GM13977 (cell line): ENCODE measurements at places on chromosomes 13 and 19.

GRCh38 chr13:99953138-99953755, 18.3 kb downstream of the ZIC5 start:
- DNase-seq, result no peak

- no peak for DNase-seq
Observed at GRCh38 chr13:111270765-111271698, 49.4 kb upstream of the TEX29 start.

- peak; percentile 65 for DNase-seq
Observed at GRCh38 chr13:45511310-45512097, 46.8 kb downstream of the COG3 start.

DNA sequence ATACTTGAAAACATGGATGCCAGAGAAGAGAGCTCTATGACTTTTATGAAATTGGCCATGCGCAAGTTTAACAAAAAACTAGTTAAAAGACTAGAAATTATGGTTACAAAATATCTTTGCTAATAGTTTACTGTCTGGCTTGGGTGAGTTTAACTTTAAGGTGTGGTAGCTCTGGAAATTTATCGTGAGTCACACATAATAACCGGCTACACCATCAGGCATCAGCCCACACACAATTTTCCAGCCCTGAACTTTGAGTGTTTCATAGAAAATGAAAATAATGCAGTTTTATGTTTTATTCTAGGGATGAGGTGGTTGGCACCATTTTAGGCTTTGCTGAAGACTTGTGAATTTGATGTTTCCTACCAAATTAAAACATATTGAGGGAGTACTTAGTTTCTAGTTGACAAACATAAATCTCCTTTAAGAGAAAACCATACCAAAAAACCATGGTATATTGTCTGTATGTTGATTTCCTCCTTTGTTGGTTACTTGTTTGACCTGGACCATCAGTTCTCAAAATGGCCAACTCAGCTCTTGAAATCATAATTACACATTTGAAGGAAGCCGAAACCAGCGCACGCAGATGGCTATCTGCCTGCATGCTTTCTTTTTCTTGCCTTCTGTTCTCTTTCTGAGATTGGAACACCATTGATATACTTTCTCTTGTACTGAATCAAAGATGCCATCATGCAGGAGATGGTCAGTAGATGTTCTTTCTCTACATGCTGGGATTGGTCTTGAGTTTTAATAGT, 125.1 kb downstream of the AKAP11 start:
- DNase-seq, result no peak

- no peak for DNase-seq
Observed at GRCh38 chr19:9171393-9171991, 7.3 kb upstream of the OR7D2 start.

DNA sequence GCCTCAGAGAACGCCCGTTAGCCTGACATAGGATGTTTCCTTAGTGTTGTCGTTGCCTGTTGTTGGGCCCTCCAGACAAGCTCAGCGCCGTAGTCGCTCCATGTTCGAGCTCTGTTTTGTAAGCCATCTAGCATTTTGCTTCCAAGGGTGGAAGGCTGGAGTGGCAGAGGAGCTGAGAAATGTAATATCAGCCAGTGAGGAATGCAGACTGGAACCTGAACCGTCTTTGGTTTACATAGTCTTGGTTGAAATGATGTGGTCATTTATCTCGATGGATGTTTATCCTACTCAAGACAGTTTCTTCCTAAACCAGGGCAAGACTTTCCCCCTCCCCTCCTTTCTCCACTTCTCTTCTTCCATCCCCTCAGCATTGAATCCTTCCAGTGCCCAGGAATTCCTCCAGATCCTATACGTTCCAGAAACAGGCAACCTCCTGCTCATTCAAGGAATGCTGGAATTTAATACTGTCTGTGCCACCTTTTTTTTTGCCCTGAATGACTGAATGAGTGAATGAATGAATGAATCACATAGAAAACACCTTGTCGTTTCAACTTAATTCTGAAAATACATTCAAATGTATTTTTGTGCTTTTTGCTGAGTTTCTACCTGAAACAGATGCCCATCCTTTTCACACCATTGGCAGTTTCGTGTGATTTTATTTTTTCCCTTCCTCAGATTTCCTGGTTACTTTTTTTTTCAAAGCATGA, 109.5 kb upstream of the MBNL2 start:
- DNase-seq, result no peak

GRCh38 chr19:1987197-1988187, 28.0 kb downstream of the BTBD2 start:
- no peak for DNase-seq

DNA sequence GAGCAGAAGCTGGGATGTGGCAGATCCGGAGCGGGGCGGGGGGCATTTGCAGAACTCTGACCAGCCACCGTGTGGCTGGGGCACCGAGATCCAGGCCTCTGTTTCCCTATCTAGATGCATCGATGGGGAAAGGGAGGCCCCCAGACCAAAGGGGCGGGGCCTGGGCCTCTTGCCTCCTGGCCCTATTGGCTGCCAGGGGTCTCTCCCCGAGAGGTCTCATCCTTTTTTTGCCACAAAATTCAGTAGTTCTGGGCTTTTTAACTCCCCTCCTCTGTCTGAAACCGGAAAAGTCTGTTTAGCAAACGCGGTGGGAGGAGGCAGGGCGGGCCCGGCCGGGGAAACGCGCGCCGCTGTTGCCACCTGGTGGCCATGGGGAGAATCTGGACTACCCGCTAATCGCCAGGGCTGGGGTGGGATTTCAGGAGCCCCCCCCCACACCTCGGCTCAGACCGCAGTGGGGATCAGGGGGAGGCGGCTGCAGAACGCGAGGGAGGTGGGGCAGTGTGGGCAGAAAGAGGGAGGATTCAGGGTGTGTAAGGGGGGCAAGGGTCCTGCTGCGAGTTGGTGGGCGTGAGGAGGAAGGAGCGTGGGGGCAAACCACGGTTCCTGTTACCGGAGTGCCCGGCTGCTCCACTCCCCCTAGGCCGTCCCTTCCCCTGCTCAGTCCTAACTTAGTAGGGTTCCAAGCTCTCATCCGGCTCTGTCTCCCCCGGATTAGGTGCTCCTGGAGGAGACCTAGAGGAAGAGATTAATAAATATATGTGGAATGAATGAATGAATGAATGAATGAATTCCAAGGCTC, 28.3 kb downstream of the IL12RB1 start:
- peak; percentile 89 for DNase-seq

GRCh38 chr19:44207126-44207803, 5.1 kb upstream of the ZNF227 start:
- peak; percentile 83 for DNase-seq

- DNase-seq, result peak; percentile 12
Observed at GRCh38 chr13:20714563-20715329, 11.2 kb downstream of the IL17D start.

GRCh38 chr13:99206873-99207272, 6.2 kb downstream of the UBAC2 start:
- no peak for DNase-seq

- no peak for DNase-seq
Observed at GRCh38 chr13:48214519-48215121, 18.4 kb upstream of the ITM2B start.

DNA sequence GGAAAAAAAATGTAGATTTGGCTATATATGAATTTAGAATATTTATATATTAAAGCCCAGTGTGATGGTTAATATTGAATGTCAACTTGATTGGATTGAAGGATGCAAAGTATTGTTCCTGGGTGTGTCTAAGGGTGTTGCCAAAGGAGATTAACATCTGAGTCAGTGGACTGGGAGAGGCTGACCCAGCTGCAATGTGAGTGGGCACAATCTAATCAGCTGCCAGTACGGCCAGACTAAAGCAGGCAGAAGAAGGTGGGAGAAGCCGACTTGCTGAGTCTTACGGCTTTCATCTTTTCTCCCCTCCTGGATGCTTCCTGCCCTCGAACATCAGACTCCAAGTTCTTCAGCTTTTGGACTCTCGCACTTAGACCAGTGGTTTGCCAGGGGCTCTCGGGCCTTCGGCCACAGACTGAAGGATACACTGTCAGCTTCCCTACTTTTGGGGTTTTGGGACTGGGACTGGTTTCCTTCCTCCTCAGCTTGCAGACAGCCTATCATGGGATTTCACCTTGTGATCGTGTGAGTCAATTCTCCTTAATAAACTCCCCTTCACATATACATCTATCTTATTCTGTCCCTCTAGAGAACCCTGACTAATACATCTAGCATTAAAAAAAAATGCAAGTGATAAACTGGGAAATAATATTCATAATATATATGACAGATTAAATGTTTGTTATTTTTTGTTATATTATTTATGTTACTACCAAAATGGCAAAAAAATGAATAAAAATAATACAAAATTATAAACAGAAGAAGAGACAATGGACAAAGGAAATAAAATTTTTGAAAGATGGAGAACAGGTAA, 122.4 kb downstream of the DLEU7 start:
- no peak for DNase-seq

- no peak for DNase-seq
Observed at GRCh38 chr13:78430166-78430791, 173.1 kb downstream of the POU4F1 start.

GRCh38 chr13:33372251-33372919, 86.8 kb upstream of the STARD13 start:
- DNase-seq, result no peak

DNA sequence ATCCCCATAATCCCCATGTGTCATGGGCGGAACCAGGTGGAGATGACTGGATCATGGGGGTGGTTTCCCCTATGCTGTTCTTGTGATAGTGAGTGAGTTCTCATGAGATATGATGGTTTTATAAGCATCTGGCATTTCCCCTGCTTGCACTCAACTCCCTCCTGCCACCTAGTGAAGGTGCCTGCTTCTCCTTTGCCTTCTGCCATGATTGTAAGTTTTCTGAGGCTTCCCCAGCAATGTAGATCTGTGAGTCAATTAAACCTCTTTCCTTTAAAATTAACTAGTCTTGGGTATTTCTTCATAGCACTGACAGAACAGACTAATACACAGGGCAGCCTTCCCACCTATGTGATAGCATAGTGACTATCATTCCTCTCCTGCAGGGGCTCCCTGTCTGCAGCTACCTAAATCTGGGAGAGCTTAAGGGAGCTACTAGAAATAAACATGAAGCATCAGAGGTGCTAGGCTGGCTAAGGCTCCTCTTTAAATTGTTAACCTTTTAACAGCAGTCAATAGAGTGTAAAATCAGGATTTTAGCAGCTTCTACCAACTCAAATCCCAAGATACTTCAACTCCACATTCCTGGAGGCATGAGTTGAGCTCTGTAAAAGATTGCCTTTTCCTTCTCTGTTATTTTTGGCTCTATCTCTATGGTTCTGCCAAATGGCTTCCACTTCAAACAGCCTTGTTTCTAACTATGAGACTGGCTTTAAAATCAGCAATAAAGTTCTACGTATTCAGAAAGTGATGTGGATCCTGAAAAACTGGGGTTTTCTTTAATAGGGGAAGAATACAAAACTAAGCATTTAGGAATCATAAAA, 112.3 kb downstream of the VWA8 start:
- no peak for DNase-seq

- DNase-seq, result no peak
Observed at GRCh38 chr13:112071723-112072533, 5.0 kb downstream of the SOX1 start.

DNA sequence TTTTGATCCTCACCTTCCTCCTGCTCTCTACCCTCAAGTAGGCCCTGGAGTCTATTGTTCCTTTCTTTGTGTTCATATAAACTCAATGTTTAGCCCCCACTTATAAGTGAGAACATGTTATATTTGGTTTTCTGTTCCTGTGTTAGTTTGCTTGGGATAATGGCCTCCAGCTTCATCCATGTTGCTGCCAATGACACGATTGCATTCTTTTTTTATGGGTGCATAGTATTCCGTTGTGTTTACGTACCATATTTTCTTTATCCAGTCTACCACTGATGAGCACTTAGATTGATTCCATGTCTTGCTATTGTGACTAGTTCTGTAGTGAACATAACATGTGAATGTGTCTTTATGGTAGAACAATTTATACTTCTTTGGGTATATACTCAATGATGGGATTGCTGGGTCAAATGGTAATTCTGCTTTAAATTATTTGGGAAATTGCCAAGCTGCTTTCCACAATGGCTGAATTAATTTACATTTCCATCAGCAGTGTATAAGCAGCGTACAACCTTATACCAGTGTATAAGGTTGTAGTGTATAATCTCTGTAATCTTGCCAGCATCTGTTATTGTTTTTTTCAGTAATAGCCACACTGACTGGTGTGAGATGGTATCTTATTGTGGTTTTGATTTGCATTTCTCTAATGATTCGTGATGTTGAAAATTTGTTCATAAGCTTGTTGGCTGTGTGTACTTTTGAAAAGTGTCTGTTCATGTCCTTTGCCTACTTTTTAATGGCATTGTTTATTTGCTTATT, 288.9 kb downstream of the KCNRG start:
- no peak for DNase-seq

GRCh38 chr13:79128158-79128557, 277.9 kb downstream of the RBM26 start:
- DNase-seq, result no peak

DNA sequence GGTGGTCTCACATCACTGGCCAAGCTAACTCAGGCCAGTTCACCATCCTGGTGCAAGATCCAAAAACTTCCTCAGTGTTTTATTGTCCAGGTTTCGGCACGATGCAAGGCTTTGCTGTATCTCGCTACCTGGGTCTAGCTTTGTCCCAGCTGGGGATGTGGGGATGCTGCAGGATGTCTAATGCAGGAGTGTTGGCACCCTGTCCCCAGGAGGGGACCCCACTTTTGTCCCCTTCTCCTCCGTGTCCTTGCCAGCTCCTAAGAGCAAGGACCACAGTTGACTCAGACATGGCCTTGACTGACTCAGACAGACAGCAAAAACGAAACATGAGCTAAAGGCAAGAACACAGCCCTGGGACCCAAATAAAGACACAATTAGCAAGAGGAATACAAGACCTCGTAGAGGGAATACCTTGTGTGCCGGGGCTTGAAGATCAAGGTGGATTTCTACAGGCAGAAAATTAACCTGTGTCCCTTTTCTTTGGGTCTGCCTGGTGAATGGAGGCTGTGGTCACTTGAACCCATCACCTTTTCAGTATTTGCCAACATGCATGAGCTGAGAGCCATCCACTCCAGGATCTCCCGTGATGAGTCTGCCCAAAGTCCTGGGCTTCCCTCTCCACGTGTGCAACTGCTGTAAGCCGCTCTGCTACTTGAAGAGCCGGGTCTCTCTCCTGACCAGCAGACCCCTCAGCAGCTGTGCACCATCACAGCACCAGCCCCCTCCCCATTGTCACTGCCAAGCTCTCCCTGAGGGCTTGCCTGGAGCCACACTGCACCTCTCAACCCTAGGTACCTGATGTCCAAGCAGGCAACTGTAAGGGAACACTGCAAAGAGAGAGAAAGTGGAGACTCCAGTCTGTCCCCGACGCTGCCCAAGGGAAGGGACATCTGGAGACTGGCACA, 149.5 kb upstream of the ZNF507 start:
- DNase-seq, result no peak
